ENCODE measurements at places on chromosomes 5 and 9. TPM values are rescaled to one million over a fixed set of nuclear protein-coding genes. Genes with fewer than 3 reads are reported as not detected.

The RASGEF1C gene
- not detected for total RNA-seq

The WWC1 gene
- total RNA-seq: 0.63 TPM

The CACNA1B gene
- total RNA-seq: under 0.01 TPM

The ZNF879 gene
- 2.6 TPM for total RNA-seq

The TDRD7 gene
- 14.9 TPM for total RNA-seq

The LURAP1L gene
- 2.5 TPM for total RNA-seq

The PLPP7 gene
- 2.3 TPM for total RNA-seq

The ACOT12 gene
- not detected for total RNA-seq

The FAF2 gene
- 48.4 TPM for total RNA-seq

The DAB2 gene
- 222 TPM for total RNA-seq

The IFNK gene
- not detected for total RNA-seq

GRCh38 chr5:151509231-151509630 is 61.8 kb downstream of the SLC36A1 start:
- no peak for DNase-seq

DNA sequence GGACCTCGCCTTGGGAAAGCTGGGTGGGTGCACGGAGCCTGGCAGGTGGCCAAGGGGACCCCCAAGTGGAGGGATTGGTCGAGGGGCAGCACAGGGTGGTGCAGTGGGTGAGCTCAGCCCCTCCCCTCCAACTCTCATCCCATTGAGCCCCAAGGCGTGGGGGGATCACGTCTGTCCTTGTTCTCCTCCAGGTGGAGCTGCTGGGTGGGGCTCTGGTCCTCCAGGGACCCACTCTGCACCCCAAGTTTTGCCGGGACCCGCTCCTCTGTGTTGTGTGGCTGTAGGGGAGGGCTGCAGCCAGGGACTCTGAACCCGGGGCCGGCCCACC is 3.6 kb upstream of the FUT7 start:
- DNase-seq: no peak

DNA sequence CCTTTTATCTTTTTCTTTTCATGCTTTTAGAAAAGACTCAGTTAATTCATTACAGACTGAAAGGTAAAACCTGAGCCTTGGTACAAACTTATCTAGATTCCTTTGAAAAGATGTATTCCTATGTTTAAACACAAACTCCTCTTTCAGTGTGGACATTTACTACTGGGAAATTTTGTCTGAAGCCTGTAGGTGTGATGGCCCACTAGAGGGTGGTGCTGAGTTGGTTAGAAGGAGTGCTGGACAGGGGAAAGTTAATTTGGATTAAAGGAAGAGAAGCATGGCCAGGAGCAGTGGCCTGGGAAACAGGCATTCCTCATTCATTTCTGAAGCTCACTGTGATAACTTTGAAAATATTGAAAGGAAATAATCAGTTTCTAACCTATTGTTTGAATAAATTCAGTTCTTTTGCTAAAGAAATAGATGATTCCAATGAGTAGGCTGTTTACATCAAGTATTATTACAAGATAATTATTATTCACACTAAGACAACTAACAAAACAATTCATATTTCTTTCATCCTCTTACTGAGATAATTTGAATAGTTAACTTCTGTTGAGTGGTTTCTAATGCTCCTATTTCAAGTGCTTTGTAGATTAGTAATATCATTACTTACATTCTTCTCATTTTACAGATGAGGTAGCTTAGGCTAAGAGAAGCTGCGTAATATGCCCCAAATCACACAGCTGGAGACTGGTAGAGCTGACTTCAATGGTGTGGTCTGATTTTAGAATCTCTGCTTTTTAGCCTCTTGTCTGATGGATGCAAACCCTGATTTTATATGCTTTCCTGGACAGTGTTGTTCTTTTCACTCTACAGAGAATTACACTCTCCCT is 150.9 kb downstream of the ADGRV1 start:
- DNase-seq: peak; percentile 4

DNA sequence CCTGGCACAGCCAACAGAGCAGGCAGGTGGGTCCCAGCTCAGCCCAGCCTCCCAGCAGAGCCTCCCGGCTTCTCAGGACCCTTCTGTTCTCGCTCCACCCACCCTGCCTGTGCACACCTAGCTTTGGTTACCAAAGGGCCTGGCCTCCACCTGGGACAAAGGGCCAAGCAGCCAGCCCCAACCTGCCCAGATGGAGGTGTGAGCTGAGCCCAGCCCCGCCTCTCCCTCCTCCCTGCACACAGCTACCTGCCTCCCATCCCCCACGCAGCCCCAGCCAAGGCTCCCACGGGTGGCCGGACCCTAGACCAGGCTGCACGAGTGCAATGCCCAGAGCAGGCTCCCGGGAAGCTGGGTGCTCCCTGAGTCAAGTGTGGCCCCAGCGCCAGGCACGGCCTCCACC is 5.6 kb downstream of the TPRN start:
- no peak for DNase-seq

- DNase-seq: peak; percentile 64
Observed at GRCh38 chr9:83708515-83709158, 879 bp upstream of the UBQLN1 start.

GRCh38 chr5:144644317-144644716 is 473.6 kb downstream of the KCTD16 start:
- DNase-seq: no peak

- DNase-seq: no peak
Observed at GRCh38 chr5:9009931-9010651, 535.8 kb downstream of the SEMA5A start.

DNA sequence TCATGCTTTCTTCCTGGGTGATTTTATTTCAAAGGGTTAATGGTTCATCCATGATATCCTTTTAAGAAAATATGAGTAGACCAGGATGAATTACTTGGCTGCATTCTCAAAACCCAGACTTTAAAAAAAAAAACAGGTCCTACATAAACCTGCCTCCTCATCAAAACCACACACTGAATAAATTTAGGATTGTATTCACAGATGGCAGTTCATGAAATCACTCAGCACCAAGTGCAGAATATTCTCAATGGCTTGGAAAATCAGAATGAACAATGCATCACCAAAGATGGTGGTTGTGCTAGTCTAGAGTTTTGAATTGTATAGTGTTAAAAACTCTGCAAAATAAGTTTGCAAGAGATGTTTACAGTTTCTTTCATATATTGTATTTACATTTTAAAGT is 145.4 kb upstream of the GRAMD2B start:
- no peak for DNase-seq

GRCh38 chr9:89739511-89739910 is 134.7 kb downstream of the GADD45G start:
- DNase-seq: no peak

GRCh38 chr9:21268347-21268657 is 28.5 kb upstream of the IFNA14 start:
- no peak for DNase-seq

- DNase-seq: no peak
Observed at GRCh38 chr5:133739181-133739780, 126.9 kb upstream of the FSTL4 start.

- DNase-seq: no peak
Observed at GRCh38 chr9:134348404-134349155, 22.3 kb downstream of the RXRA start.

- no peak for DNase-seq
Observed at GRCh38 chr5:141633871-141634561, 2.6 kb downstream of the HDAC3 start.

DNA sequence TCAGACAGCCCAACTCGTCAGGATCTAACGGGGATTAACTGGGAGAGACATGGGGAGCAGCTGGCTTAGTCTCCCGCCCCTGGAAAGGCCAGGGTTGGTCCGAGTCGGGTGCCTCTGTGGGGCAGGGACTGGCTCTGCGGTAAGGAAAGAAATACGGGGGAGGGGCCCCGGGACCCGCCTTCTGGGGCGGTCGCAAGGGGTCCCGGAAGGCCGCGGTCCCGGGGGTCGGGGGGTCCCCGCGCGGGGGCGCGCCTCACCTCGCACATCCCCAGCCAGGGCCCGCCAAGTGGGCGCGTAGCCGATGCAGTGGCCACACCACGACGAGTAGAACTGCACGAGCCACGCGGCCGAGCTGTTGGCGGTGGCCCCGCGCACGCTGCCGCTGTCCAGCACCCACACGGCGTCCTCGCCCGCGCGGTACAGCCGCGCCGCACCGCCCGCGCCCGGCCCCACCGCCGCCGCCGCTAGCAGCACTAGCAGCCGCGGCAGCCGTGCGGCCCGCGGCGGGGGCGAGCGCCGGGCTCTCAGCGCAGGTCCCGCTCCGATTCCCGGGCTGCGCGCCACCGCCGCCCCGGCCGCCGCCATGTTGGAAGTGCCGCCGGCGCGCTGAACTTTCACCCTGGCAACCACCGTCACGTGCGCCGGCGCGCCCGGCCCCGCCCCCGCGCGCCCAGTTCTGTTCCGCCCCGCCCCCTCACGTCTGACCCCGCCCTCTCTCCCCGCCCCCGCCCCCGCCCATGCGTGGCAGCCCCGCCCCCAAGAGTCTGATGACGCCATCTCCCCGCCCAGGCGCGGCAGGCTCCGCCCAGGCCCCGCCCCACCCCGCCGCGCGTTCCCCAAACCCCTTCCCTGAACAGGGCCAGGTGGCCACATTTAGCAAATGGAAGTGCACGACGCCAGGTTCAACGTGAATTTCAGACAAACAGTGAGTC is at the start of gene QSOX2:
Gene QSOX2, minus strand, starts transcription at position 594 of the 932 bp plus-strand sequence. Its CDS starts 9 bp downstream, at position 585.
- DNase-seq: peak; percentile 50

- no peak for DNase-seq
Observed at GRCh38 chr5:37086466-37087173, 162.6 kb downstream of the CPLANE1 start.

- DNase-seq: no peak
Observed at GRCh38 chr5:128766406-128766805, 198.9 kb upstream of the SLC27A6 start.

GRCh38 chr9:74555565-74555964 is 58.4 kb downstream of the RORB start:
- DNase-seq: no peak

- no peak for DNase-seq
Observed at GRCh38 chr5:94209272-94209671, 409.1 kb downstream of the KIAA0825 start.

GRCh38 chr9:99187311-99187710 is 34.4 kb downstream of the ALG2 start:
- no peak for DNase-seq

DNA sequence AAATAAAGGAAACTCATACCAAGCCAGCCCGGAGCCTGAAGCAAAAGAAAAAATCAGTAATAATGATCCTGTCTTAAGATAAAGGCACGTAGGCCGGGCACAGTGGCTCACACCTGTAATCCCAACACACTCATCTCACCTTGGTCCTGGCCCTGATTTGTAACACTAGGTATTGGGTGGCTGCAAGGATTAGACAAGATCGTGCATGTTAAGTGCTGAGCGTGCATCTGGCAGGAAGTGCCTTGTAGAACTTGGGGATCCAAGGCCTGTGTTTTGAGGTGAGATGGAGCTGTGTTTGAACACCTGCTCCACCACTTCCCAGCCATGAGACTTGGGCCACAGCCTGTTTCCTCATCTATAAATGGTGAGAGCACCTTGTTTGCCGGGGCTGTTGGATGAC is 41.5 kb downstream of the SPRY4 start:
- DNase-seq: no peak

DNA sequence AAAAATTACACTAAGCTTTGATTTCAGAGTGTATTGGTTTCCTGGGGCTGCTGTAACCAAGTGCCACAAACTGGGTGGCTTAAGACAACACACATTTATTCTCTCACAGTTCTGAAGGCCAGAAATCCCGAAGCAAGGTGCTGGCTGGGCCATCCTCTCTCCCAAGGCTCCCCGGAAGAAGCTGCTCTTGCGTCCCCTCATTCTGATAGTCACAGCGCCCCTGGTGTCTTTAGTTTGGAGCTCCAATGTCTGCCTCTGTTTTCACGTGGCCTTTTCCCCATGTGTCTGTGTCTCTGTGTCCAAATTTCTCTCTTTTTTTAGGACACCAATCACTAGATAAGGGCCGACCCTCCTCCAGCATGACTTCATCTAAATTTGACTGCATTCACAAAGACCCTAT is 56.7 kb downstream of the ROPN1L start:
- no peak for DNase-seq

DNA sequence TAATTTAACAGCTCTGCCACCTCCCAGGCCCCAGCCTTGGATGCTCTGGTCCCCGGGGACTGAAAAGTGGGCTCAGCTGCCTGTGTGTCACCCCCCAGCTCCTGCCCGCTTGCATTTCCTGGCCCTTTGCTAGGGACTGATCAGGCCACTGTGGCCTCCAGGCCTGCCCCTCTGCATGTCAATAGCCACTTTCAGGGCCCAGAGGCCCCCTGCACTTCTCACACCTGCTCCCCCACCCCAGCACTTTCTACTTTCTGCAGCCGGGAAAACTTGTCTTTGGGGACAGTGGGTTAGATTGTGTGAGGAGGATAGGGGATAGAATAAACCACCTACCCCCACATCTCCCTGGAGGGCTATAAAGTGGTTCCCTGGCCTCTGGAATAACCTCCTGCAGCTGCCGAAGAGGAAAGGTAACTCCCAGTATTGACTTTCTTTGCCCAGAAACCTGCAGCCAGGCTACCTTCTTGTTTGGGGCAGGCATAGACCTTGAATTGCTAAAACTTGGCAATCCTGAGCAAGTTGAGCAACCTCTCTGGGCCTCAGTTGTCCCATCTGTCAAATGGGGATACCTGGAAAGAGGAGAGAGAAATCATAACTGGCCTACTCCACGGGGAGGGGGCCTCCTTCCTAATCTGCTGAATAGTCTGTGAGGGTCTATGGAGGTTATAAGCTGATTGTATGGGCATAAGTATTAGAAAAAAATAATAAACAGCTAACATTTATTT is 7.8 kb downstream of the AIF1L start:
- no peak for DNase-seq

DNA sequence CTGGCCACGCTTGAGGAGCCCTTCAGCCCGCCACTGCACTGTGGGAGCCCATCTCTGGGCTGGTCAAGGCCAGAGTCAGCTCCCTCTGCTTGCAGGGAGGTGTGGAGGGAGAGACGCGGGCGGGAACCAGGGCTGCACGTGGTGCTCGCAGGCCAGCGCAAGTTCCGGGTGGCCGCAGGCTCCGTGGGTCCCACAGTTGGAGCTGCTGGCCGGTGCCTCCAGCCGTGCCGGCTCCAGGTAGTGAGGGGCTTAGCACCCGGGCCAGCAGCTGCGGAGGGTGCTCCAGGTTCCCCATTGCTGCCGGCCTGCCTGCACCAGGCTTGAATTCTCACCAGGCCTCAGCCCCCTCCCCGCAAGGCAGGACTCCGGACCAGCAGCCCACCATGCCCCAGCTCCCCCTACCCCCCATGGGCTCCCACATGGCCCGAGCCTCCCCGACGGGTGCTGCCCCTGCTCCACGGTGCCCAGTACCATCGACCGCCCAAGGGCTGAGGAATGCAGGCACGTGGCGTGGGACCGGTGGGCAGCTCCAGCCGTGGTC is 192.8 kb upstream of the IZUMO3 start:
- DNase-seq: no peak

DNA sequence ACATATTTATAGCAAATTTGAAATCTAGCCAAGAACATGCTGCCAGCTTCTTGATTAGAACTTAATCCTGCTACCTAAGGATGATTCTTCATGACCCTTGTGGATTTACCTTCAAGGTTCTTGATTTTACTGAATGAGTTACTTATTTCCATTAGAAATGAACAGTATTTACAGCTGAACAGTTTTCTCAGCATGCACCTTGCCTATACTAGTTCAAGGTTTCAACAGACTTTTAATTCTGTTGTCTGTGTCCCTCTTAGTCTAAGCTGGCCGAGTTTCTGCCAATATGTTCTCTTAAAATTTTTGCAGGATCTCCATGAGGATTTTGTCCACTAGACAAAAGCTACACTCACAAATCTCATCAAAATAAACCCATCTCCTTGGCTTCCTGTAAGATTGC is 188.8 kb upstream of the ST8SIA4 start:
- DNase-seq: no peak

GRCh38 chr5:82847562-82847961 is 229.6 kb downstream of the TMEM167A start:
- no peak for DNase-seq

- DNase-seq: no peak
Observed at GRCh38 chr9:114291886-114292590, 30.9 kb upstream of the ORM1 start.

GRCh38 chr9:137705443-137705863 is 86.6 kb downstream of the EHMT1 start:
- peak; percentile 13 for DNase-seq
